Pulmonary artery endothelial cell (primary cell): ENCODE measurements at places on chromosomes 6 and 20. TPM values are rescaled to one million over a fixed set of nuclear protein-coding genes. Genes with fewer than 3 reads are reported as not detected.

DNA sequence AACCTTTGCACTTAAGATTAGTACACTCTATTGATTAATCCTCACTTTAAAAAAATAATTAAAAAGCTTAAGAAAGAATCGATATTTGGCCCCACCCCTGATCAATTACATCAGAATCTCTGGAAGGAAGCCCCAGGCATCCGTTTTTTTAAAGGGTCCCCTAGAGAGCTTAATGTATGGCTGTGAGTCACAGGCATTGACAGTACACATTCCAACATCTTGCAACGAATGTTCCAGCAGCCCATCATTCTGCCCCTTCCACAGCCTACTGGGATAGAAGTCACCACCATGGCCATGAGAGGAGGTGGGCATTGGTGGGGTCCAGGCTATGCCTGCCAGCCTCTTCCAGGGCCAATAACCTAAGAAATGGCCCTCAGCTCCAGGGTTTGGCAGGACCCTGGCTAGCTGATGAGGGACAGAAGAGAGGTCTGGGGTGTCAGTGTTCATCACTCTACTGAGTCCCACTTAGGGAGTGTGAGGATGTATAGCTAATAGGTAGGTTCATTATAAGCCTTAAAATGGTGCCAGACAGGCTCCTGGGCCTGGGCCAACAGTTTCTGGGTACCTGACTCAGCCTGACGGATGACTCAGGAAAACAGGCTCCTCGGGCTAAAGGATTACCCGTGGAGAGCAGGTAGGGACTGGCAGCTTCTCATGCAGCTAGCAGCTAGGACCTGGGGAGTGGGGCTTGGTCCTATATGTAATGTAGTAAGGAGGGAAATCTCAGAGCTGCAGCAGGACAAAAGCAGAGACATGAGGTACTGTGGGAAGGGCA lies 40.4 kb downstream of the MDGA1 start:
- no peak for DNase-seq

PAX1 gene
- not detected in 2 replicates for total RNA-seq

OPN5 gene
- not detected in 2 replicates for total RNA-seq

DNA sequence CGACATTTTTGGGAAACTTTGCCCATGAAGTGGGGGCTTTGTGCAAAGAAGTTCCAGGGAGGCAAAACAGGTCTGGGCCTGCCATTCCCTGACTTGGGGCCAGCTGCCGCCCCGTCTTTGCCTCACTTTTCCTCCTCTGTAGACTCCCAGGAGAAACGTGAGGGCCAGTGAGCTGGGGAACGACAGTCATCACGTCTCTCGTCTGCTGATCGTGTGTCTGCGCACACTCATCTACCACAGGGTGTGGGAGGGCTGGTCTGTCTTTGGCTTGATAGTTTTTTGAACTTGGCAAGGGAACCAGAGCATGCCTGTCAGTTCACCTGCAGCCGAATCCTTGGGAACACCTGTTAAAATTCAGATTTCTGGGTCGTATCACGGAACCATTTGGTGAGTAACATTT lies 8.5 kb downstream of the GHRH start:
- no peak for DNase-seq

- no peak for DNase-seq
Observed at GRCh38 chr6:22755605-22756004, 186.2 kb downstream of the HDGFL1 start.

RNF144B gene
- 113 and 148 TPM in 2 replicates for total RNA-seq

TPD52L1 gene
- 3.7 and 4.7 TPM in 2 replicates for total RNA-seq

- no peak for DNase-seq
Observed at GRCh38 chr6:42079941-42080464, 29.7 kb downstream of the TAF8 start.

- no peak for DNase-seq
Observed at GRCh38 chr20:59665656-59666555, 61.6 kb downstream of the PHACTR3 start.

GRCh38 chr20:50646483-50646996 lies 44.8 kb downstream of the RIPOR3 start:
- no peak for DNase-seq

GRCh38 chr20:19990850-19991249 lies 26.3 kb upstream of the NAA20 start:
- no peak for DNase-seq

DNA sequence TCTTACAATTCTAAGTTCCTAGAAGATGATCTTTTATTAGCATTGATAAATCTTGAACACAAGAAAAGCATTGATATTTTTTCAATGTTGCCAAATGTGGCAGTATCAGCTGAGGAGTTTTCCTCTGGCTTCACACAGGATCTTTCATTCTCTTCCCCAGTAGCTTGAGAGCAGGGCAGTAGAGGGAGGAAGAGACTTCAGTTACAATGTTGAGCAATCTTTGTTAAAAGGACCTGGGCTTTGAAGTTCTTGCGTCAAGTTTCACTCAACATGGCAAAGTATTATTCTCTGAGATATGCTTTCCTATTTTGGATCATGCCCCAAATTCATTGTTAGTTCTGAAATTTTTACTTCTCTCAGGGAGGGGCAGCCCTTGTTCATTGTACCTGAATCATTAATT lies 238.0 kb downstream of the COL12A1 start:
- no peak for DNase-seq

DNA sequence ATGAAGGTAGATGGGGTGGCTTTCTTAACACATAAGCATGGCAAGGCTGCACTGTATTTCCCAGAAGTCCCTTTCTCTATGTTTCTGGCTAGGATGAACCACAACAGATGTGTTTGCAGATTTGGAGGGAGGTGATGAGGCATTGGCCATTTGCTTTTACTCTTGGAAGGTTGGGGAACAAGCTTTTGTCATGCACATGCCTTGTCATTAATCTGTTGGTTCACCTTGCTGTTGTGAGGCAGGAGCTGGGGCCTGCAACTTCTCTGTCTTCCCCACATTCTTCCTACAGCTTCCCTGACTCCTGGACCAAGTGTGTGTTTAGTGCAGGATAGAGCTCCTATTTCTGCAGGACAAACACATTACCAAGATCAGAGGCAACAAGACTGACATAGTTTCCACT lies 326.2 kb upstream of the SPTLC3 start:
- DNase-seq, result no peak

HFE gene
- 3.3 and 9.6 TPM in 2 replicates for total RNA-seq

DNA sequence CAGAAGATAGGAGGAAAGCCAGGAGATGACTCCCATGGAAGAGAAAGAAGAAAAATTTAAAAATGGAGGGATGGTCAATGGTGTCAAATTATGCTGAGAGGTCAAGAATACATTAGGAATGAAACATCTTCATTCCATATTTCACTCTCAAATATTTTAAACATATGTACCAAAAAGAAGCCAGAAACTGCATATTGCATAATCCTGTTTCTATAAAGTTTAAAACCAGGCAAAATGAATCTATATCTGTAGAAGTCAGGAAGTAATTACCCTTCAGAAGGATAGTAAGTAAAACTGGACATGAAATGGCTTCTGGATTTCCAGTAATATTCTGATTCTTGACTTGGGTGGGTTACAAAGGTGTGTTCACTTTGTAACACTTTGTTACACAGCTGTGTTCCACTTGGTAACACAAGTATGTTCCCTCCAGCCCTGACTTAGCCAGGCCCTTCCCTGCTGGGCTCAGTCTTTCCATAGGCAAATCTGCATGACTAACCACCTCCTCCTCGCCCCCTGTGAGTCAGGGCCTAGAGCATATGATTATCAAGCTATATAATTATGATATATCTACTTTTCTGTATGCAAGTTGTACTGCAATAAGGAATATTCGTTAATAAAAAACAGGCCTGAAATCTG lies 20.2 kb upstream of the C6orf141 start:
- no peak for DNase-seq

GRCh38 chr6:14454473-14454775 lies 336.9 kb downstream of the CD83 start:
- DNase-seq, result no peak

BMP6 gene
- 281 and 299 TPM in 2 replicates for total RNA-seq

GRCh38 chr6:110897433-110897832 lies 22.8 kb downstream of the AMD1 start:
- DNase-seq, result no peak

GRCh38 chr6:134435814-134436280 lies 117.9 kb upstream of the SGK1 start:
- no peak for DNase-seq

GRCh38 chr6:150932996-150933395 lies 67.5 kb downstream of the MTHFD1L start:
- no peak for DNase-seq

GRCh38 chr20:45672765-45673164 lies 2.7 kb upstream of the WFDC11 start:
- DNase-seq, result no peak

GRCh38 chr6:158737710-158738615 lies 81.2 kb downstream of the EZR start:
- no peak for DNase-seq
